Femur (tissue), 1 donor: ENCODE measurements at places on chromosomes 11 and 22.
A peak's percentile ranks its signal among the peaks of the same experiment; 100 is the strongest.

- no peak for DNase-seq
Measured at GRCh38 chr11:128161994-128162393, 425.4 kb downstream of the ETS1 start.

- no peak for DNase-seq
Measured at GRCh38 chr11:58688789-58689503, 42.8 kb downstream of the GLYAT start.

DNA sequence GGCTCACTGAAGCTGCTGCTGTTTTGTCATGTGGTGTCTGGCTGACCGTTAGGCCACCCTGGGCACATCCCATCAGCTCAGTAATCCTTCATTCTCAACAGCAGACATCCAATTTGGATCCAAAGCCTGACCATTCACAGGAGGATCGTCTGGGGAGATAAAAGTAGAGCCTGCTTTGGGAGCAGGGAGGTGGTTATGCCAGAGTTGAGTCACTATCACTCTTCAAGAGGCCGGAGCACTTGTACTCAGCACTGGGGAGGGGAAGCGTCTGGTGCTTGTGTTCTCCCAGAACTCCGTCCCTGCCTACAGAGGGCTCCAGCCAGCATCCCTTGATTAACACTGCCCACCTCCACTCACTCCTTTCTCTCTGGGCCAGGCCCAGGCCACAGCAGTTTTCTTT lies 382.6 kb downstream of the OPCML start:
- DNase-seq, result no peak

DNA sequence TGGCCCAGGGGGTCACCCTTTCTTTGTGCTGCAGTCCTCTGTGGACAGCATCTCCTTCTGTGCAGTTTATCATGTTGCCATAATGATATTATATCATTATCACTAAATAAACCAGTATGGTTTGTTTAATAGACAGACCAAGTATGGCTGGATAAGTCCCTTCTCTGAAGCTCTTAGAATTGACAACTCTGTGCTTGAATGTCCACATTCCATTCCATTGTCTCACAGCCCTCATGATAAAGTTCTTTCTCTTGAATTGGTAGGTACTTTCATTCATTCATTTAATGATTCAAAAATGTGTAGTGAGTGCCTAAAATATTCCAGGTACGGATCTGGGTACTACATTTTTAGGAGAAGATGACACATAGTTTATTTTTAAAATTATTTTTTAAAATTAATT lies 7.8 kb downstream of the RPS6KA4 start:
- no peak for DNase-seq

- DNase-seq, result no peak
Measured at GRCh38 chr11:92278791-92279433, 54.3 kb downstream of the FAT3 start.

DNA sequence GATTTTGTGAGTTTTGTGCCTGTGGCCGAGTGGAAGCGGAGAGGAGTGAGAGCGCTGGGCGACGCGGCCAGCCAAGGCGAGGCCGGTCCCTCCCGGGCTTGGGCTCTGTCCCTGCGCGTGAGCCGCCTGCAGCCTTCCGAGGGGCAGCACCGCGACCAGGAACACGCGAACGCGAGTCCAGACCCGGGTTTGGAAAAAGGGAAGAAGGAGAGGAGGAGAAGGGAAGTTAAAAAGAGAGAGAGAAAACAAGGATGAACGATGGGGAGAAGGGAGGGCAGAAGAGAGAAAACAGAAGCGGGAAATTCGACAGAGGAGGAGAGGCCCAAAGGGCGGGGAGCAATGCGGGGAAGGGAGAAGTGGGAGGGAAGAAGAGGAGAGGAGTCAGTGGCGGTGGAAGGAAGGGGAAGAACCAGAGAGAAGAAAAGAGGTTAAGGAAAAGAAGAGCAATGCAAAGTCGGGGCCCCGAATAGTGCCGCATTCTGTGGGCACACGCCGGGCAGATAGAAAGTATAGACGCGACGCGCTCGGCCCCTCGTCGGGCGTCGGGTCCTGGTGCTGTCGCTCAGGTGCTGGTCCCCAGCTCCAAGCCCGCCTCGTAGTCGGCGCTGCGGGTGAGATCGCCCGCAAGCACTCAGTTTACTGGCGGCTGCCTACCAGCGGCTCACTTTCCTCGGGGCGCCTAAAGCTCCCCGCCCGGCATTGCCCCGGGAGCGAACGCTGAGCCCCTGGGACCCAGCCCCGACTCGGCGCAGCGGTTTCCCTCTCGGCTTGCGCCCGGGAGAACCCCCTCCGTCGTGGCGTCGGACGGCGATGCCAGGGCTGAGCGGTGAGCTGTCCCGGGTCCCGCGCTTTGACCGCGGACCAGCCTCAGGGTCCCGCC lies 2.8 kb upstream of the BARX2 start:
- DNase-seq, result no peak

- no peak for DNase-seq
Measured at GRCh38 chr11:92390783-92391182, 166.2 kb downstream of the FAT3 start.

GRCh38 chr11:9756461-9756860 lies 92.6 kb downstream of the SWAP70 start:
- DNase-seq, result no peak

DNA sequence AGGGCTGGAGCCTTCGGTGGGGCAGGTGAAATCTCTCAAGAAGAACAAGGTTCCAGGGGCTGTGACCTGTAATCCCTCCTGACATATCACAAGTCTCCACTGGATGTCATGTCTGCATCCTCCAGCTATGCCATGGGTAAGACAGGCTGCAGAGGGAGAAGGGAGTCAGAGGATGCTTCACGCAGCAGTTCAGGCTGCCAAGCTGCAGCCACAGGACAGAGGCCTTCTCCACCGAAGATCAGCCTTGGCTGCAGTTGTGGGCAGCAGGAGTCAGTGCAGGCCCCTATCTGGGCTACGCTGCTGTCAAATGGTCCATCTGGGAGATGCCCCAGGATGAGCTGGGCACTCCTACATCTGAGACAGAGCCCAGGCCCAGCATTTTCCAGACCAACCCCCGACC lies 25.0 kb downstream of the DKK3 start:
- no peak for DNase-seq

DNA sequence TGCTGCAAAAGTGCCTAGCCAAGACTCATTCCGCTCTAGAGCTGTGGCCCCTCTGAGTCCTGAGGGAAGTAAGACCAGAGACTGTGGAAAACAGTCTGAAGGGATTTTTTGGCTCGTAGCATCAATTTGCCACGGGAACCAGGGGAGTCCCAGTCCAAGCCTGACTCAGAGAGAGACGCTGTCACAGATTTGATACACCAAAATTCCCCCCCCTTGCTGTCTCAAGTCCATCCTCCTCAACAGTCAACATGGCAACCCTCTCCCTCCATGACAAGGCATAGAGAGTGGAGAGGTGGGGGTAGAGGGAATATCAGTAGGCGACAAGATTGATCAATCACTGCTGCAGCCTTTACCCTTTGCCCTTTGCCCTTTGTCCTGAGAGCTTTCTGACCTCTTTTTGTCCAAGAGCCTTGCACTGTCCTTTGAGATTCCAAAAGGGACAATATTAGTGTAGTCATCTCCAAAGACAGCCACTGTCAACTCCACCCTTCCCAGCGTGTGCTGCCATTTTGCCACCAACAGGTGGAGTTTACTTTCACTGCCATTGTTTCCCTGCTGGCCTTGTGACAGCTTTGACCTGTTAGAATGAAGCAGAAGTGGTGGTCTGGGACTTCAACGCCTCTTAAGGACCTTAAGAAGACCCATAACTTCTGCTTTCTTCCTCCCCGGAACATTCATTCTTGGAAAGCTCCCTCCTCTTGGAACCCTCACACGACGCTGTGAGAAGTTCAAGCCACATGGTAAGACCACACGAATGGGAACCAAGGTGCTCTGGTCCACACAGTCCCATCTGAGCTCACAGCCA lies 7.3 kb downstream of the SLC15A3 start:
- no peak for DNase-seq

DNA sequence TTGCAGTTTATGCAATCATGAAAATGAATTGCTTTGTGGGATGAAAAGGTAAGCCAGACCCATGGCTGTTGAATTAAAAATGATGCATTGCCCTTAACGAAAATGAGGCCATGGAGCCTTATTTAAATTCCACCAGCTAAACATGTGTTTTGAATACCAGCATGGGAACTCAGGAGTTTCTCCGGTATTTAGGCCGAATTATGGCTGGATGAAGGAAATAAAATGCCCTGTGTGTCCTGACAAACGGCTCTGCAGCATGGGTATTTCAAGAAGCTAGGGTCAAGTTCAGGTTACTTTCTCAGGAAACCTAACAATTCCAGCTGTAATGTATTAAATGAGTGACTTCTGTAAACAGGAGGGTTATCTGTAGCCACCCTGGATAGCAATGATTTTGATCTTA lies 38.3 kb downstream of the AMOTL1 start:
- DNase-seq, result no peak

GRCh38 chr11:44575288-44575672 lies 9.8 kb downstream of the CD82 start:
- no peak for DNase-seq

DNA sequence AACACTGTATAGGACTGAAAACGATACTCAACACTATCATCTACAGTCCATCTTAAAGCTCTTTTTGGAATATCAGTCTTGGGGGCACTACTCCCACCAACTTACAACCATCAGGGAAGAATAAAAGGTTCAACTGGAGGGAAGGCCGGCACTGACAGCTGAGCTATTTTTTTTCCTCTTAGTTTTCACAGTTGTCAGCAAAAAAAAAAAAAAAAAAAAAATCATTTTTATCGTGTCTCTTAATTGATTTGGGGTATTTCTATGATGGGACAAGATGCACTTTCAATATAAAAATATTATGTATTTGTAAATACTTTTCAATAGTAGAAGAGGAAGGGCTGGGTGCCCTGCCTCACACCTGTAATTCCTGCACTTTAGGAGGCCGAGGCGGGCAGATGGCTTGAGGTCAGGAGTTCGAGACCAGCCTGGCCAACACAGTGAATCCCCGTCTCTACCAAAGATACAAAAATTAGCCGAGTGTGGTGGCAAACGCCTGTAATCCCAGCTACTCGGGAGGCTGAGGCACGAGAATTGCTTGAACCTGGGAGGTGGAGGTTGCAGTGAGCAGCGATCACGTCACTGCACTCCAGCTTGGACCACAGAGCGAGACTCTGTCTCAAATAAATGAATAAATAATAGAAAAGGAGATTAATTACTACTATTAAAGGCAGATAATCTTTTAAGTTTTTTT lies 1.5 kb downstream of the KIF18A start:
- DNase-seq, result no peak

- DNase-seq, result peak; percentile 73
Measured at GRCh38 chr11:1889224-1889930, 2.3 kb downstream of the PRR33 start.

DNA sequence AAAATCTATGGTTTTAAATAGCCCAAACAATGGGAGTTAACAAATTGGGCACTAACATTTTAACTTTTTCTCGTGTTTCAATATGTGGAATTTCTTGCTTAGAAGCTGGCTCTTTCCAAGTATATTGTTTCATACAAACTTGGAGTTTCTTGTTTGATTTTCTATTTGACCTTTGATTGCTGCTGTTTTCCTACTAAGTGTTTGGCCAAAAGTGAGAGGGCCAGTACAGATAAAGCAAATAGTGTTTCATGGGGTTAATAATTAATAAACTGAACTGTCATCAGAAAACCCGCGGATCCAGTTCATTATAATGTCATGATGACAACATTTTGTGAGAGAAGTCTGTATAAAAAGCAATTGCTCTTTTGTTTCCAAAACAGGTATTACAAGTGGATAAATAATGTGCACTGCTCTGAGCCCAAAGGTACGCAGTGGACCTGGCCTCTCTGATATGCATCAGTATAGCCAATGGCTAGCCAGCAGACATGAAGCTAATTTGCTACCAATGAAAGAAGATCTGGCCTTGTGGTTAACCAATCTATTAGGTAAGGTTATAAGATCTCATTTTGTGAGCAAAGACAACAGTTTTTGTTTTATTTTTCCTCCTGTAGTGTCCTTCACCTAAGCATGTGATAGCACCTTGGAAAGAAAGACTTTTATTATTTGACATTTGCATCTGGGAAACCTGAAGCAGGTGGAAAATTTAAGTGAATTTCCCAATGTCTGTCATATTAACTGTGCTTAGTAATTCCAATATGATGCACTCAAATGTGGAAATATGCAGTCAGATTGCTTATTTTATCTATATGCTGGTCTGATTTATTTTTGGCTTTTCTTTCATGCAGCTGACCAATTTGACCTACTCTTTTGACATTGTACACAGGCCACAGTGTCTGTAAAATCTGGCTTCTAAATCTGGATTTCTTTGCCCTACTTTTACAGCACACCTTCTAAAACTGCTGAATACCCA lies 8.3 kb downstream of the GAS2 start:
- DNase-seq, result no peak

- DNase-seq, result no peak
Measured at GRCh38 chr11:10067629-10068300, 226.3 kb downstream of the SBF2 start.

DNA sequence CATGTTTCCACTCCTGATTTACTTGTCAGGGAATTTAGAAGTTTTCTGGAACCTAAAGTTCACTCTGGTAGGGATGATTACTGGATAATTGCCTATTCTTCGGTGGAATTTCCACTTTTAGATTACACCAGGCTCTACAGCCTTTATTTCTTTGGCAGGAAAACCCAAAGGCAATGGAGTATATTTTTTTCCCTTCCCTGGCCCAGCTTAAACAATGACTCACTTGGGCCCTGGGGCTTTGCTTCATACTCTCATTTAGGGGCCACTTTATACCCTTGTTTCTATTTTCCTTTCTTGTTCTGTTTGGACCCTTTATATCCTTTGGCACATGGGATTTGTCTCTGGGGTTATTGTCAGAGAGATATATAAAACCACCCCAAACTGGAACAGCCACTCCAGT lies 114.7 kb downstream of the CSTPP1 start:
- DNase-seq, result peak; percentile 44

- peak; percentile 93 for DNase-seq
Measured at GRCh38 chr11:126317756-126318573, 14.1 kb downstream of the DCPS start.

GRCh38 chr22:38352436-38352835 lies 35.2 kb upstream of the CSNK1E start:
- no peak for DNase-seq

DNA sequence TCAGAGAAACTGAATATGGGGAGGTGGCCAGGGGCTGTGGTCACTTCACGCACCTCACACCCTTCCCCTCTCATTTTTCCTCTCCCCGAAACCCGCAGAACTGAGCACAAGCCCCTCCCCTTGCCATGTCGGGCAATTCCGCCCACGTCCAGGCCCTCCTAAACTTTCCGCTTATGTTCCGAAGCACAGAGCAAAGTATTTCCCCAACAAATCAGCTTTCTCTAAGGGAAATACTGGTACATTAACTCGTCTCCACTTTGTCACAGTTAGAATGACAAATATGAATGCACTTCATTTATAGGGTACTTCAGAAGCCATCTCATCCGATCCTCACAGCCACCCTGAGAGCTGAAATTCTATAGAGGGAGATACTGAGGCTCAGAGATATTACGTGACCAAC lies 94.7 kb upstream of the TMEM45B start:
- no peak for DNase-seq

GRCh38 chr22:23181721-23182308 lies 1.5 kb downstream of the BCR start:
- no peak for DNase-seq

DNA sequence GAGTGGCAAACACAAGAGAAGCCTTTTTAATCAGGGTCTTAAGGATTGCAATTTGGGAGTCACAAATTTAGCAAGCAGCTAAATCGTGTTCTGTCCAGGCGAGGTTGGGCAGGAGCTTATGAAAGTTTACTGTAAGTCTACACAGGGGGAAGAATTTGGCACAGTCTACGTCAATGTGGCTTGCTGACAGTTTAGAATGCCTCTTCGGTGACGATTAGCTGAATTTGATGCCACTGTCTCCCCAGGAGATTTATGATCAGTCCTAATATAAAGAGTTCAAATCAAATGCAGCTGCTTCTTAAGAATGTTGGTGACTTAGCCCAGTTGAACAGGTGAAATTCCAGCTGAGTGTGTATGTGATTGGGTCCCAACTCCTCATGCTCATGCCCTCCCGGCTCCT lies 114.1 kb upstream of the CLPB start:
- DNase-seq, result no peak
